HS-5 (cell line): ENCODE measurements at places on chromosomes 6 and 20.
A peak's percentile ranks its signal among the peaks of the same experiment; 100 is the strongest.

DNA sequence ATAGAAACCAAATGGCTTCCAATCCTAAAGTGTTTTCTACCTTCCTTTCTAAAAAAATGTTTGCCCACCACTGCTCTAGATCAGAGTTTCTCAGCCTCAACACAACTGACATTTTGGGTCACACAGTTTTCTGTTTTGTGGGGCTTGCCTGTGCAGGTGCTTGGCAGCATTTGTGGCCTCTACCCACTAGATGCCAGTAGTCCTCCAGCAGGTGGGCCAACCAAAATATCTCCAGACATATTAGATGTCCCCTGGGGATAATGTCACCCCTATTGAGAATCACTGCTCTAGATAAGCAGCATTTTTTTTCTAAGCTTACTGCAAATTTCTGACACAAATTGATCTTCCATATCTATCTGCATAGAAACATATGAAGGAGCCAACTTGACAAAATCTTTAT is 26.3 kb upstream of the EPM2A start:
- DNase-seq = no peak

GRCh38 chr6:71466362-71466761 is 177.8 kb downstream of the OGFRL1 start:
- no peak for DNase-seq

DNA sequence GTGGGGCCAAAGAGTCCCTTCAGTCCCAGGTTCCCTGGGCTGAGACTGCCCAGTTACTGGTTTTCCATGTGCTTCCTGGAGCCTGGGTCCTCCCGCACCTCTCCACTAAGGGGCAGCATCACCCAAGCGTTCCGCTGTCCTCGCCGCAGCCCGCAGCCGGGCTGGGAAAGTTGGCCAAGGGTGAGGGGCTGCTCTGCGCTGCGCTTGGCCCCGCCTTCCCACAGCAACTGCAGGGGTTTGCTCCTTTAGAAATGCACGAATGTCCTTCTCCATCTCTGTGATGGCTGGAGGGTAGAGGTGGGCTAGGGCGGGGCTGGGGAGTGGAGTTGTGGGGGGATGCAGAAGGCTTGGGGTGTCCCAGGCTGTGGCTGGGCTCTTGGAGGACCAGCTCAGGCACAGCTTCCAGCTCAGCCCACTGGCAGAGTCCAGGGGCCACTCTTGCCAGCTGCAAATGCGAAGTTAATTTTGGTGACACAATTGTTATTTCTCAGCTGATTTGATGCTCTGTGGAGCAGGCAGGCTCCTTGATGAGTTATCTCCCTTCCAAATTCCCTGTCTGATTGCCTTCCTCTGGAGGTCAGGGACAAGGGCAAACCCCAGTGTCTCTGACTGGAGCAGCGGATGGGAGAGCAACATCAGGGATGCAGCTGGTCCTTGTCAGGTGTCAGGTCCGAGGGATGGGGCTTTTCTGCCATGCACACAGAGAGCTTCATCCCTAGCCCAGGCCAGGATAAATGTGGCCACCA is 63.2 kb downstream of the NOL4L start:
- DNase-seq = peak; percentile 13

- no peak for DNase-seq
Measured at GRCh38 chr20:10297223-10297622, 78.6 kb downstream of the SNAP25 start.

DNA sequence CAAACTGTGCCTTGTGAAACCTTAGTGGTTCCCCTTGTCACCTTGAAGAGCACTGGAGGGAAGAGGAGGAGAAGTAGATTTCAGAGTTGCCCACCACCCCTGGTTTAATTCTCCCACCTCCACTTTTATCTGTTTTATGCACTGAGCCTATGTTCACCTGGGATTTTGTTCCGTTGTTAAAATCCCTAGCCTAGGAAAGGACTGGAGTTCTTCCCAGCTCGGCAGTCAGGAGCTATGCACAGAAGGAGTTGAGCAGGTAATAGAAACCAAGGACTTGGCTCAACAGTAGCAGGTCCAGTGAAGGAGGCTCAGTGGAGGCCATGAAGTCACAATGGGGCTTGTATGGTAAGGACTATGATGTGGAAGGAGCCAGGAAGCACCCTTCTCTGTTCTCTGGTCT is 290.3 kb upstream of the PRND start:
- DNase-seq = no peak
